ENCODE measurements at places on chromosomes 2 and 18.
A peak's percentile ranks its signal among the peaks of the same experiment; 100 is the strongest.

DNA sequence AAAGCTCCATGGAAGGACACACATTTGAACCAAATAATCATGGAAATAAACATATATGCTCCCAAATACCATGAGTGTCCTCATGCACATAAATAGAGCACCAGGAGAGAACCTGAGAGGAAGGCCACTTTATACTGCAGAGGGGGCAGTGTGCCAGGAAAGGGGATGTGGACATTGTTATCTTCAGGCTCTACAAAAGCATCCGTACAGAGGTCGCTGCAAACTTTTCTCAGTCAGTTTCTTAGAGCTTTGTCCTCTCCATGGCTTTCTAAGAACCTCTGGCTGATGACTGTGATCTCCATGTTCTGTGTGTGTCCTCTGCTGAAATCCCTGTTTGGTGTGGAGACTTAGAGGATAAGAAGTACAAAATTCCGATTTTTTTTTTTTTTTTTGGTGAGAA is 515.7 kb downstream of the CNTNAP5 start:
- no peak for DNase-seq

GRCh38 chr2:16319551-16320121 is 346.0 kb downstream of the CYRIA start:
- DNase-seq, result no peak

DNA sequence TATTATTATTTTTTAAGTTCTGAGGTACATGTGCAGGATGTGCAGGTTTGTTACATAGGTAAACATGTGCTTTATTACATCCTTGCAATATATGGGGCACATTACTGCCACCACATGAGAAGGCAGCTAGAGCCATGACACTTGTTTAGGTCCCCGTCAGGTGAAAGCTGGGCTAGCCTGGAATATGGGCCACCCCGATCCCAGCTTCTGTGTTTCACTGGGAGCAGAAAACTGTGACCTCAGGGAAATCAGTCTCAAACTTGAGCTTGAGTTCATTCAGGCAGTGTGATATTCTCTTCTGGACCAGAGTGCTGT is 176.9 kb downstream of the PIK3C3 start:
- peak; percentile 49 for DNase-seq

DNA sequence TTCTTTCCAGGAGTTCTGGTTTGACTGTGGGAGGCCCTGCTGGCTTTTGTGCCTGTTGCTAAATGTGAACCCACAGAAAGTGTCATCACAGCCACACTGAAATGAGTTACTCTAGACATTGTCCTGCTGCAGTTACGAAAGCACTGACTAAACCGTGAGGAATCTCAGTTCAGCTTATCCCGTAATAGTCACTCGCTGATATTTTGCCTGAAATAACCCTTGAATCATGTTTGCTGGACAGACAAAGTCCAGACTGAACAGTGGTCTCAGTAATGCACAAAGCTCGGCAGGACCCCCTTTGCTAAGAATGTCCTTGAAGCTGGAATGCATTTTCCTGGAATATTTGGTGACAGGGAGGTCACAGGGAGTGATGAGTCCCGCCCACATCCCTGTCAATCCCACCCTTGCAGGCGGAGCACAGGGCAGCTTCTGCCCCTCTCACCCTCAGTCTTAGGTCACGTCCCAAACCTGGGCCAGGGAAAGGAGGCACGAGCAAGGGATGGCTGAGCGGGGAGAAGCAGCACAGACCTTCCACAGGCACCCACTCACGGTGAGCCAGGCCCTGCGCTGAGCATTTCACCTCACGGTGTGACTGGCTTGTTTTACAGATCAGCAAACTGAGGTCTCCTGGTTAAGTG is 53.4 kb downstream of the ADI1 start:
- DNase-seq, result no peak

DNA sequence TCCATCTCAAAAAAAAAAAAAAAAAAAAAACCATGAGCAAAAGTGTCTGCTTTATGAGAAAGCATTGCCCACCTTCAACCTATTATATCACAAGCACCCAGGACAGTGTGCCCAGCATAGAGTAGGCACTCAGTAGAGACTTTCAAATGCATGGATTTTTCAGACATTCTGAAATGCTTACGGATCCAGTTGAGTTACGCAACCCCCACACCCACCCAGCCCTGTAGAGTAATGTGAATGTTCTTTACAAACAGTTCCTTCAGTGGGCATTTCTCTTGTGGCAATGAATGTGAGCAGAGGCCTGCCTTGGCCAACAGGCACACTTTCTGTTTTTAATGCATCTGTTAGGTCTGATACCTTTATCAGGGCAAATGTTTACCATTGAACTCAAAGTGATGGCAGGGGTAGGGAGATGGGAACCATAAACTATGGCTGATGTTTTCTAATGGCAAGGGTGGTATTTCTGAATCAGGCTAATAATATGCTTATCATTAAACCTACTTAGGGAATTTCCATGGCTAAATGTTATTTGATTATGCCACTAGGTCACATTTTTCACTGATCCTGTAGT is 65.0 kb upstream of the RPL31 start:
- DNase-seq, result no peak
